Stimulated activated CD4-positive, alpha-beta T cell treated with anti-CD3 and anti-CD28 coated beads, Interleukin-1b, Interleukin-23, amount 100 ng/mL, for 48 hours (primary cell): ENCODE measurements at places on chromosomes 16 and 17.

DNA sequence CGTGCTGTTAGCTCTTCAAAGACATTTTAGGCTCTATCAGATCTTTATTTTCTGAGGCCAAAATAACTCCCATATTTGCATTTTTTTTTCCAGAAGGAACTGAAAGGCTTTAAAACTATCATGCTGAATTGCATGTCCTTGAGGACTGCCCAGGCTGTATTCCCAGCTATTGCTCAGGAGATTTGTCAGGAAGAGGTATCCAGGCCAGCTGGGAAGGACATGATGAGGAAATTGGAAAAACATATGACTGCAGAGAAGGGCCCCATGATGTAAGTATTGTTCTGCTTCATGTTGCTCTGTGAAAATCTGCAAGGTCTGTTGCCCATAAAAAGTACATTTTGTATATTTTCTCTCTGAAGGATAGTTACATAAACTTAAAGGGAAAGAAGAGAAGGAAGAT, 5.7 kb downstream of the CDC6 start:
- DNase-seq: no peak

GRCh38 chr17:52209507-52209906, 51.0 kb upstream of the CA10 start:
- no peak for DNase-seq

DNA sequence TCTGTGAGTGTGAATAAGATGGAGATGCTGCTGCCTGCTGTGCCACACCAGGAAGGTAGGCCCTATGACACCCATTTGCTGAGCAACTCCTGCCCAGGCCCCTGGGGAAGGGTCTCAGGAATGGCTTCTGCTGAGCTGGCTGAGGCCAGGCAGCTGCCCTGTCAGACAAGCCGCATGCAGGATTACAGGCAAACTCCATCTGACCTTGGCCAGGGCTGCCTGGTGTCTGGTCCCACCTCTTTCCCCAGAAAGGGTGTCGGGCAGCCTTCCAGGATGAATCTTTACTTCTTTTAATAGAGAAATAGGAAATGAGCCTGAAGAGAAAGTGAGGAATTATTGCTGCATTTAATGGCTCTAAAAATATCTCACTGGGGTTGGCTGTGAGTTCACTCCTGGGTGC, 182.5 kb downstream of the IRX5 start:
- DNase-seq: no peak

GRCh38 chr16:66881964-66882508, 1.7 kb downstream of the PDP2 start:
- no peak for DNase-seq

DNA sequence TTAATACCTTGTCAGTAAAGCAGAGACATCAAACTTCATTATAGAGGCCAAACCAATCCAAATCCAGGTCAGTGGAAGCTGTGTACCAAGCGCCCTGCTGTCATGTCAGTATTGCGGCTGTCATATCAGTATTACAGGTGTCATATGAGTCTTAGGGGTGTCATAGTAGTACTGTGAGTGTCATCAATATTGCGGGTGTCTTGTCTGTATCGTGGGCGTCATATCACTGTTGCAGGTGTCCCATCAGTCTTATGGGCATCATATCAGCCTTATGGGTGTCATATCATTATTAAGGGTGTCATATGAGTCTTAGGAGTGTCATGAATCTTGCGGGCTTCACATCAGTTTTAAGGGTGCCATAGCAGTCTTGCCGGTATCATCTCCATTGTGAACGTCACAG, 6.0 kb upstream of the PRDM7 start:
- peak; percentile 36 for DNase-seq

- DNase-seq: no peak
Measured at GRCh38 chr17:40295488-40296436, 8.1 kb downstream of the CDC6 start.

DNA sequence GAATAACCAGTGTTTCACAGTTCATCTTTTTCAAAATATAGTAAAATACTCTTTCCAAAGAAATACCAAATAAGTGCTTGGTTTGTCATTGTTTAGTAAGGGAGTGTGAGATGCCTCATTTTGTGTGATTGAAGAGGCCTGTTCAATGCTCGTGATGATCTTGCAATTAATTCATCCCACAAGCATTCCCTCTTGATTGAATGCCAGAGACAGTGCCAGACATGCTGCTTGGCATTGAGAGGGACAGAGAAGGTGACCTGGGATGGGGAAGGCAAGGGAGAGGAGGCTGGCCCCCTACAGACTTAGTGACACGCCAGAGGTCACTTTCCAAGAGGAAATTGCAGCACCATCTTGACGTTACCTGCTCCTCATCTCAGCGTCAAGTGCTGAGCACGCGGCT, 49.3 kb downstream of the CLEC16A start:
- no peak for DNase-seq

DNA sequence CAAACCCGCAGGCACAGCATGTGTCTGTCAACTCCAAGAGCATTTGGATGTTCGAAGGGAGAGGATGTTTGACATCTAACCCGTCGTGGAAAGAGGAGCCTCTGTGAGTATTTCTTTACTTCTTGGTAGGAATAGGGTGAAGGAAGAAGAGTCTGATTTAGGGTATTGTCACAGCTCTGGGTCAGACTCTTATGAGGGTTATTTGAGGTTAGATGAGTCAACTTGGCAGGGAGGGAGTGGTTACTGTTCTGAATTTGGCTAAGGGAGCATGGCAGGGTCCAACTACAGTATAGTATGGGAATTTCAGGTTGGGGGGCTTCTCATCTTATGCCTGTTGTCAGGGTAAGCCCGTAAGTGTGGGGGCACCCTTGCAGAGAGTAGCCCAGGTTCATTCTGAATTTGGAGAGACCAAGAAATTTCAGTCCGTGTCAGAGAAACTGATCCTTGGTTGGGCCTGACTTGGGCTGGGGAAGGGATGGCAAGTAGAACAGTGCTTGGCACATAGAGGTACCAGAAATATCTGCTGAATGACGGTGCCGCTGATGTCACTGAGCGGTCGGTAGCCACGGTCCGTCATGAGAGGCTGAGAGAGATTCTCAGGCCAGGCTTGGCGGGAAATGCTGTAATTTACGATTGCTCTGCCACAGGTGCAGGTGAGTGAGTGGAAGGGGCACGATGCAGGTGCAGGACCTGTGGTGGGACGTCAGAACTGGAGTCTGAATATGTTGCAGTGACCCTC, 43.2 kb downstream of the MYH3 start:
- DNase-seq: no peak

- no peak for DNase-seq
Measured at GRCh38 chr17:78039581-78039980, 81.1 kb downstream of the TNRC6C start.

DNA sequence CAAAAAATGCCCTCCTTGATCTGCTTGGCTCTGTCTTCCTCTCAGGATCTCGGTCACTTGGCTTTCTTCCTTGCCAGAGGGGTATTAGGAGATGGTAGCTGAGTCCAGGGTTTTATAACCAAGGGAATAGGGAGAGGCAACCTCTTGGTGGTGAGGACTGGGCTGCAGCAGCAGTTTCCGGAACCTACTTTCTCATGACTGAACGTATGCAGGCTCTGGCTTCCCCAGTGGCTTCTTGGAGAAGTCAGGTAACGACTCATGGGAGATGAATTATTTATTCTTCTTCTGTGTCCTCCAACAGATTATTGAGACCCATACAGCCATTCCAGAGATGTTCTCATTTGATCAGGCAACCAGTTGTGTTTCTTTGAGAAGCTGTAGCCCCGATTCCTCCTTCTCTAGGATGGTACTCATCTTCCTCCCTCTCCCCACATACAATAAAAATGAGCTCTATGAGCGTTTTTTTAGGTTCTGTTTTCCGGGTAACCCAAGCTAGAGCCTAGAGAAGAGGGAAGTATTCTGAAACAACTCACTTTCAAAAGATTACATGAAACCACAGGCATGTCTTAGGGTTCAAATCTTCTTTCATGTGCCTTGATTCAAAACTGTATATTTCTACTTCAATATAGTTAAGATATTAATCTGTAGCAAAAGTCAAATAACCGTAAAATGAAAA, 22.3 kb upstream of the DHX40 start:
- DNase-seq: no peak

- DNase-seq: no peak
Measured at GRCh38 chr16:55662644-55663031, 6.8 kb downstream of the SLC6A2 start.

GRCh38 chr16:14004729-14005315, 66.3 kb upstream of the MRTFB start:
- no peak for DNase-seq

DNA sequence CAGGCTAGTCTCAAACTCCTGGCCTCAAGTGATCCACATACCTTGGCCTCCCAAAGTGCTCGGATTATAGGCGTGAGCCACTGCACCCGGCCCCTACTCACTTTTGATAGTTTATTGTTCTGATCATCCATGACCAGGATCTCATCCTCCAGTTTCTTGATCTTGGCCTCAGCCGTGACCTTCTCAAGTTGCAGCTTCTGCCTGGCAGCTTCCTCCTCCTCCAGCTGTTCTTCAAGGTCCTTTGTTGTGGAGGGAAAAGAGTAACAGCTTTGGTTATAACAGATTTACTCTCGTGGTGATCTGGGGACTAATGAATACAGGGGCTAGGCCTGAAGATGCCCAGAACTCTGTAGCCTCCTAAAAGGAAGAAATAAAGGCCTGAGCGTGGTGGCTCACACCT, 89.9 kb downstream of the NDE1 start:
- no peak for DNase-seq

DNA sequence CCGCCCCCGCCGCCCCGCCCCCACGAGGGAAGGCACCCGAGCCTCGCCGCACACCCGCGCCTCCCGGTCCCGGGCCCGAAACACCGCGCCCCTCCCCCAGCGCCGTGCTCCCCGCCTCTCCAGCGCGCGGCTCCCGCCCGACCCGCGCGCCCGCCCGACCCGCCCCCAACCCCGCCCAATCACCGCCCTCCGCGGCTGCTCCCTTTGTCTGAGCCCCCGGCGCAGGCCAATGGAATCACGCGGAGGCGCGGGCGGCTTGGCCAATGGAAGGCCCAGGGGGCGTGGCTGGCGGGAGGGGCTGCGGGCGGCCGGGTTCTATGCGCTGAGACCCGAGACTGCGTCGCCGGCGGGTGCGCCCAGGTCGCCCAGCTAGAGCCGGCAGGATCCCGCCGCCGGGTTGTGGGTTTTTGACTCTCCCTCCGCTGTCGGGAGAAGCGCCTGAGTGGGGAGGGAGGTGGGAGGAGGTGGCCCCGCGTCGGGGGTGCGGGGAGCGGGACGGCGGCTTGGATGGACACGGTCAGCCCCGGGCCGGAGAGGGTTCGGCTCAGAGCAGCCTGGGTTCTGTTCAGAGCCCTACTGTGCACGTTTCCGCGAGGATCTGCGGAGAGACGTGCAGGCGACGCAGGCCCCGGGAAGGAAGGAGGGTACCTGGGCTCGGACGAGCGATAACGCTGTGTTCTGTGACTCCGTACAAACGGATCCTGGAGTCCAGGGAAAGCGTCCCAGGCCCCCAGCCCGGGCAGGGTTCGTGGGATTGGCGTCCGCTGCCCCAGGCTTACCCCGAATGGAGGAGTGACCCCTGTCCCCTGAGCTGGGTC, 49.0 kb upstream of the BAHCC1 start:
- DNase-seq: peak; percentile 95

- DNase-seq: no peak
Measured at GRCh38 chr16:73483934-73484711, 436.2 kb upstream of the ZFHX3 start.

- DNase-seq: no peak
Measured at GRCh38 chr16:81863630-81864352, 84.7 kb downstream of the PLCG2 start.

DNA sequence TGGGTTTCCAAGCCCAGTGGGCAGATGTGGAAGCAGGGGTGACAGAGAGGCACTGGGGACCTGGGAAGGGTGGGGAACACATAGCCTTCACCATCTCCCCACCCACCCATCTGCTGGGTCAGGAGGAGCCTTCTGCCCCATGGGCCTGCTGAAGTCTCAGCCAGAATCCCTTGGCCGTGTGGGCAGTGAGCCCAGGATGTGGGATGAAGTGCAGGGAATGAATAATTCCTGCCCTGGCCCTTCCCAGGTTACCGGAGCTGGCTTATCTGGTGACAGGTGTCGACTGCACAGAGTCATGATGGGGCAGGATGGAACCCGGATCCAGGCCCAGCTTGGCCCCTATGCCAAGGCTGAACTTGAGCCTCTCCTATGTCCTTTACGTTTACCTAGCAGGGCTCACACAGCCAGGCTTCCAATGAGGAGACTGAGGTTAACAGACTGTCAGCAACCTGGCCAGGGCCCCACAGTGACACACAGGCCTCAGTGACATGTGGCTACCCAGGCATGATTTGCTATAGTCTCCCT, 17.5 kb downstream of the ATP2A3 start:
- DNase-seq: no peak

DNA sequence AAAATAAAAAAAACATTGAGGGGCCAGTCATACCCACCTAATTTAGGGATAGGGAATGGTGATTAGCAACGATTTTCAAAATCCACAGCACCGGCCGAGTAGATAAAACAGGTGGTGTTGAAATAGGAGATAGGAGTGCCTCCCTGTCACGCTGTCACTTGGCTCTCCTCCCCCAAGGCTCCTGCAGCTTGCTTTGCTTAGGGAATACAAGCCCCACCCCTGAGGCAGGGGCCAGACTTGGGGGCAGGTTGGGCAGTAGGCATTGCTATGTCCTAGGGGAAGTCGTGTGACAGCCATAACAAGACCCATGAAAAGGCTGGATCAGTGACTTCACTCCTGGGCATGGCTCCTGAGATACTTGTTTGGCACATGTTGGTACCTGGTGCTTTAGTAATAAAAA, 25.8 kb downstream of the POLR2A start:
- DNase-seq: no peak

DNA sequence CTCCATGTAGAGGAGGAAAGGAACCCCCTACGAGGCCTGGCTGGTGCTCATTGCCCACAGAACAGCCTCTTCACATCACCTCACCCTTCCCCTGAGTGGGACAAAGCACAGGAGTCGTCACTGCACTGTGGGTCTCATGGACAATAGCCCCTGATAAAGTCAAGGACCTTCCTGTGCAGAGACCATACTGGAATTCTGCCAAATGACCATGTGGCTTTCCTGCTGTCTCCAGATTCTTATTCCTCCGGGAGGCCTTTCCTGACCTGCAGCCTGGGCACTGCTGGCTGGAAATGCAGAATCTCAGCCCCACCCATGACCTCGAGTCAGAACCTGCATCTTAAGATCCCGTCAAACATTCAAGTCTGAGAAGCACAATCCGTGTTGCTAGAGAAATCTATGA, 60.5 kb upstream of the ERN1 start:
- no peak for DNase-seq

- no peak for DNase-seq
Measured at GRCh38 chr16:80375973-80376372, 164.8 kb upstream of the DYNLRB2 start.

DNA sequence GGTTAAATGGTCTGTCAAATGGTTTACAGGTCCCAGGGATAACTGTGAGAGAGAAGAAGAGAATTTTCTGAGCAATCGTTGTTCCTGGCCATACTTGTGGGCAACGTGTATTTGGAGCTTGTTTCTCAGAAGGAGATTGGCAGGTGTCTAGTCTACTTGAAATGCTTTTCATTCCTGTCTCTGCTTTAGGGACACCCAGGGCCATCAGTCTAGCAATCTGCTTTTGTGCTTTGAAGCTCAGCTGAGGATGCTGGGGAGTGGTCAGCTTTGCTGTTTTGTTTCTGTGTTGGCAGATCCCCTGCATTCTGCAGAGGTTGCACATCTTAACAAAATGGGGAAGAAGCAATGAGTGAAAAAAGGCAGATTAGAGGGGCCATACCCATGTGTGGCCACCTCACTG, 193.7 kb downstream of the SHISA9 start:
- DNase-seq: no peak
